ENCODE measurements at places on chromosomes 11 and 22.

- DNase-seq = no peak
Measured at GRCh38 chr11:117490911-117491310, 163.3 kb downstream of the CEP164 start.

DNA sequence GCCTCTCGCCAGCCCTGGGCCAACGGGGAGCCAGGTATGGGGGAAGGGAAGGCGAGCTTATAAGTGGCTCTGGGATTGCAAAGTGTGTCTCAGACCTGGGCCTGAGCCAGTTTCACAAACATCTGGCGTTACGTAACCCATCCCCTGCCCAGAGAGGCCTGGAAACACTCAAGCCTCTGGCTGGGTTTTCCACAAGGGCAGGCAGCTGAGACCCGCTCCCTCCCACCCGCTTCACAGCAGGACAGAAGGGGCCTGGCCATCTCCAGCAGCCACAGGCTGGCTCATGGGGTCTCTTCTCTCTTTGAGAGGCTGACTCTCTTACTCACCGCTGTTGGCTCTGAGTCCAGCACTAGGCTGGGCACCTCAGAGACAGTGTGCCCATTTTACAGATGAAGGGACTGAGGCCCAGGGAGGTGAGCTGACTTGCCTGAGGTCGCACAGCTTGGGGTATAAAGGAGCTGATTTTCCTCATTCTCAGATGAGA is 44.5 kb downstream of the TRIOBP start:
- peak; percentile 98 for DNase-seq

DNA sequence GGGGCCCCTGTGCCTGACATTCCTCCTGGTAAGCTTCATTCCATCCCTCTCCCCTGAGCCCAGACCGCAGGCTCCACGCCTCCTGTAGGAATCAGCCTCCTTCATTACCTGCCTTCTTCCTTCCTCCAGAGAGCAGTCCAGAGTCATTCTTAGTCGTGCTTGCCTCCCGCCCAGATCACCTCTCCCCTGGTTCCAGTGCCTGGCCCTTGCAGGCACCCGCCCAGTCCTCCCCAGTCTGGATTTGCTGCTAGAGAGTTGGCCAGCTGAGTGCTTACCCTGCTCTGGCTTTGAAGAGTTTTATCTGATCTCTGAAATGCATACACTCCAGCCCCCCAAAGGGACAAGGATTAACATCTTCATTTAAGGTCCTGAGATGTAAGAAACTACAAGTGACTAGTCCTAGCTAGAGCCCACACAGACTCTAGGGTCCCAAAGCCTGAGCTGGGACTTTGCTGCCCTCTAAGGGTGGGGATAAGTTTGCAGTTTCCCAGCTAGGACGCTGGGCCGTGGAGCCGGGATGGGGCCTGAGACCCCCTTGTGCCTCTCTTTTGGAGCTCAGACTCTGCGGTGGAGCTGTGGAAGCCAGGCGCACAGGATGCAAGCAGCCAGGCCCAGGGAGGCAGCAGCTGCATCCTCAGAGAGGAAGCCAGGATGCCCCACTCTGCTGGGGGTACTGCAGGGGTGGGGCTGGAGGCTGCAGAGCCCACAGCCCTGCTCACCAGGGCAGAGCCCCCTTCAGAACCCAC is 1.6 kb downstream of the NR1H3 start:
- peak; percentile 31 for DNase-seq

DNA sequence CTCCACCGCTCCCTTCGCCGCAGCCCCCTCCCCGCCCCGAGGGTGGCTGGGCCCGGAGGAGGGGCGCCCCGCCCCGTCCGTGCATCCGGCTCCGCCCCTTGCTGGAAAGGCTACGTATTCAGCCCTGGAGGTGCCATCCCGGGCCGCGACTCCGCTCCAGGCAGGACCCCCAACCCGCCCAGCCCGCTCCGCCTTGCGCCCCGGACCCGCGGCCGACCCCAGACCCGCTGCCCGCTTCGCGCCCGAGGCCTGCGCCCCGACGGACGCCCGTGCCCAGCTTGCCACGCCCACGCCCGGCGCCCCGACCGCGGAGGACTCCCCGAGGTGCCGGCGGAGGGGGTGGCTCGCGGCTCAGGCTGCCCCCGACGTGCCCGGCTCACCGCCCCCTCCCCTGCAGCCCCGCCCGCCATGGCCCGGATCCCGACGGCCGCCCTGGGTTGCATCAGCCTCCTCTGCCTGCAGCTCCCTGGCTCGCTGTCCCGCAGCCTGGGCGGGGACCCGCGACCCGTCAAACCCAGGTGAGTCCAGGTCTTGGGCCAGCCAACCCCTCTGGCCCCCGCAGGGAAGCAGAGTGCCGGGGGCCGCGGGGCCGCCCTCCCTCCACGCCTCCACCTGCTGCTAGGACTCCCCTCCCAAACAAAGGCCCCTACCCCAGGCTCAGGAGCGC is at the start of gene ADM2:
ADM2 (plus strand) TSS at position 104 of the 667 bp plus-strand sequence; CDS start at position 409, 305 bp downstream.
- peak; percentile 49 for DNase-seq

DNA sequence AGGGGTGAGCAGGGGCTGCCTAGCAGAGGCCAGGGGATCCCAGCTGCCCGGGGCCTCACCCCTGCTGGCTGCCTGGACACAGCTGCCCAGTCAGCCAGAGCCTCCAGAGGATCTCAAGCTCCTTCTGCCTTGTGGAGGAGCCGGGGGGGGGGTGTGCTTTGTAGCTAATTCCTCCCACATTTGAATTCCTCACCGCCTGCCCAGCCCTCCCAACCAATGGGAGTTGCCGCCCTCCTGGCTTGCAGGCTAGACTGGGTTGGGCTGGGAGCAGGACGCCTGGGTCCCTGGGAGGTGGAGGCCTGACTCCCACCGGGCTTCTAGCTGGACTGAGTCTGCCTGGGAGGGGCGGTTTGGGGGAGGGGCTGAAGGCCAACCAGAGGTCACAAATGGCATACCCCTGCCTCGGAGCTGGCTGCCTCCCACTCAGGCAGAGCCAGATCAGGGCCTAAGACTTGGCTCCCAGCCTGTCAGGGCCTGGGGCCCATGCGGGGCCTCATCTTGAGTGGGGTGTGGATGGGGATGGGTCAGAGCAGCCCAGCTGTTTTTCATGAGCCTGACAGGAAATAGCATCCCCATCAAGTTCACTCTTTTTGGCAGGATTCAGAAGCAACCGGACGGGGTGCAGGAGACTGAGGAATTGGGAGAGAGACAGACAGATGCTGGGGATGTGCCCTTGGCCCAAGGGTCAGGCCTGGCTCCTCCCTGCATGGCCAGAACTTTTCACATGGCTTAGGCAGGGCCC is 29.2 kb upstream of the PDE2A start:
- DNase-seq = peak; percentile 94

GRCh38 chr11:61679893-61680621 is at the start of gene DAGLA:
TSS of gene DAGLA (plus strand) at chr11:61680391. CDS start at chr11:61720156, 39,765 bp downstream.
- peak; percentile 45 for DNase-seq
